Erythroblast (primary cell): ENCODE measurements at places on chromosomes 2 and 18.

DNA sequence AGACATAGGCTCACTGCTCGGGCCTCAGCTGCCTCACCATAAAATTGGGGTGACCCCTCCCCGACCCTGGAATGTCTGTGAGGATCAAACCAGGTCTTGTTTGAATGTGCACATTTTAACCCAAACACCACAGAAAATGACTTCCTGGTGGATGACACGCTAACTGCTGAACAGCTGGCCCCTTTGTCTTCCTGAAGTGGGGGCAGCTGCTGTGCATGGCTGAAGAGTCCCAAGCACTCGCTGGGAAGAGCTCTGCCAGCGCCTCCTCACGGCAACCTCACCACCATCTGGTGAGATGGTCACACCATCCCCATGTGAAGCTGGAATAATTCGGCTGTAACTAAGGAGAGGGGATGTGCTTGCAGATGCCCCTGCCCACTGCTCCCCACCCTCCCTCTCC is 34.0 kb downstream of the AQP12A start:
- no peak for DNase-seq

GRCh38 chr2:135709992-135710391 is 31.7 kb upstream of the UBXN4 start:
- DNase-seq, result peak; percentile 78

DNA sequence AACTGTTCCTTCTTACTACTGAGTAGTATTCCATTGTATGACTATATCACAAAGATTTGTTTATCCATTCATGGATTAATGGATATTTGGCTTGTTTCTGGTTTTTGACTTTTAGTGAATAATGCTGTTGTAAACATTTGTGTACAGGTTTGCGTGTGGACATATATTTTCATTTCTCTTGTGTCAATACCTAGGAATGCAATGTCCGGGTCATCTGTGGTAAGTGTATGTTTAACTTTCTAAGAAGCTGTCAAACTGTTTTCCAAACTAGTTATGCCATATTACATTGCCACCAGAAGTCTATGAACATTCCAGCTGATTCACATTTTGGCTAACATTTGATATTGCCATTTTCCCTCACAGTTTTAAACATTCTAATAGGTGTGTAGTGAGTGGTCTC is 29.1 kb upstream of the SLC16A14 start:
- DNase-seq, result no peak

- DNase-seq, result no peak
Measured at GRCh38 chr18:23279931-23280330, 144.6 kb downstream of the CABLES1 start.

DNA sequence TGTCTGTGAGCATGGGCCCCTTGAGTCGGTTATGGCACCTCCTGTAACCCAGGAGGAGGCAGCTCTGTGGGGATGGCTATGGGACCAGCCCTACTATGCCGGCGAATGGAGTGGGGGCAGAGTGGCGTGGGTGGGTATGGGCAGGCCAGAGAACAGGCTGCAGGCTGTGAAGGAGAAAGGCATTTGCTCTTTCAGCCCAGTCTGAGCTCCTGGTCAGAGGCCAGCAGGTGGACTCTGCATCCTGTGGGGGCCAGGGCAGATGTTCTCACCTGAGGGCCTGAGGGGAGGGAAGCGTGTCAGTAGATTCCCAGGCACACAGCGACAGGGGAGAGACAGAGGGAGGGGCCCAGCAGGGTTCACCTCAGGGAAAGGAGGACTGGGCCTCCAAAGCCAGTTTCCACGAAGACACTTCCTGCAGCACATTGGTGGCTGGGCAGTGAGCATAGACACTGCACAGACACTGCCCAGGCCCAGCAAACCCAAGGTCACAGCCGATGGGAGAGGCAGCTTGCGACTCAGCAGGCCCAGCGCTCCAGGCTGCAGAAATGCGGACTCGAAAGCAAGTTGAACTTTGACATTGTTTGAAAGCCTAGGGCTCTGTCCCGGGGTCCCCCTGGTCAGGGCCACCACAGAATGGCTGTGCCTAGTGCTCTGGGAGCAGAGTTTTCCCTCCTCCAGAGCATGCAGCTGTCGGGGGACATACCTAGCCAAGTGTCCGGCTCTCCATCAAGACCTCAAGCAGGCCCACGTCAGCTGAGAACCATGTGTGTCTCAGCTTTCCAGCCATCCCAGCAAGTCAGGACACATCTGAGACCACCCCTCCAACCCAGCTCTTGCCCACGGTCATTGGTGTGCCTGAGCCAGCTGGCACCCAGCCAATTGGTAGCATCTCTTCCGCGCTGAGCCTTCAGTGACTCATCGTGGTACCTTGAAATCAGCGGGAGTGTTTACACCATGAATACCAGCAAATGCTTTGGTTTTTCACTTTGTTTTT is 53.8 kb downstream of the TGOLN2 start:
- DNase-seq, result peak; percentile 9

- DNase-seq, result no peak
Measured at GRCh38 chr2:38734299-38735058, 16.7 kb downstream of the SRSF7 start.

GRCh38 chr2:67880291-67880761 is 182.5 kb downstream of the C1D start:
- no peak for DNase-seq

DNA sequence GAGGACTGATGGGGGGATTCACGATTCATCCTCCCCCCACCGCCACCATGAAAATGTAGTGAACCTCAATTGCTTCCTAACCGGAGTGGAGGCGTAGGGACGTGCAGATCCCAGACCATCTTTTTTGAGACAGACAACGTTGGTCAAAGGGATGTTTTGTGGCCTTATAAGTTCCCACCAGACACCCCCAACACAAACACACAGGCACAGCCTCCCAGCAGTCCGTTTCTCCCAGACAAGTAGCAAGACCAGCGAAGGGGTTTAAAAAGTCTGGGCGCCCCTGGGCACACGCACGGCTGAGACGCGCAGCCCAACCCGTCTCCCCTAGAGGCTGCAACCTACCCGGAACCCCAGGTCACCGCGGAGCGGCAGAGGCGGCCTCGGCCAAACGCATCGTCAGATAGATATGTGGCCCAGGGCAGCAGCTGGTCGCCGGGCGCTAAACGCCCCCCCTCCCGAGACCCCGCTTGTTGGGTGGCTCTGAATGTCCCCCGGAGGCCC is 1.3 kb downstream of the GBX2 start:
- DNase-seq, result no peak

DNA sequence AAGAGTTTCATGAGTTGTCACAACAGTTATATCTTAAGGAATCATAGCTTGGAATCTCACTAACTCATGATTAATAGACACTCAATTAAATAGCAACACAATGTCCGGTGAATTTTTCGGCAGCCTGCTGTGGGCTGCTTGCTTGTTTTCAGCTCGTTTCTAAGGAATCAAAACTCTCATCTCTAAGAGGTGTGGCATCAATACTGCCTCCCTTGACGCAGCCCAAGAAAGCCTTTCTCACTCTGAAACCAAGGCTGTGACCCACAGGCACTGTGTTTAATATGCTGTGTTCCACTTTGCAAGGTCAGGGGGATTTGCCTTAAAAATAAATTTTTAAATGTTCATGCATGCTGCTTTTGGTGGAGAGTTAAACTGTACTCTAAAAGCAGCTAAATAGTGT is 5.4 kb downstream of the DCC start:
- DNase-seq, result no peak

DNA sequence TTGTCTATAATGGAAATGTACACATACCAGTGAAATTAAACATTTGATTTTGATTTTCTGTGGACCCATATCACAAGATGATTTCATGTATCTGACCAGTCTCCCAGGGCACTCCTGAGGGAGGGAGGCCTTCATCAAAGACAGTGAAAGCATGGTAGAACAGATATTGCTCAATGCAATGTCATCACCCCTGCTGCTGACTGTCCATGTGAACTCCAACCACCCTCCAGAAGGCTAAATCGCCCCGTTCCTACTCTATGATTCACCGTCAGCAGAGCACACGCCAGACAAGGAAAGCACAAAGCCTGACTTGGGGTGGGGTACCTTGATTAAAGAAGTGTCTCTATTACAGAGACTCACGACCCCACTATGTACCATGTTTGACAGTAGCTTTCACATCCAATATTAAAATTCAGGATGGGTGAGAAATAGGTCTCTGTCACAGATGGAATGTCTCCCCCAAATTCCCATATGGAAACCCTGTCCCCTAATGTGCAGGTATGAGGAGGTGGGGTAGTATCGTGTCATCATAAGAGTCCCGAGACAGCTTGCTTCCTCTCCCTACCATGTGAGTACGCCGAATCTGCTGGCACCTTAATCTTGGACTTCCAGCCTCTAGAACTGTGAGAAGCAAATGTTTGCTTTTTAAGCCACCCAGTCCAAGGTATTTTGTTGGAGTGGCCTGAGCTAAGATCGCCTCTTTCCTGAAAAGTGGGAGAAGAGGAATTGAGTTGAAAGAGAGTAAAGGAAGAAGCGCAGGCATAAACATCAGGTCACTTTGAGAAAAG is 42.4 kb downstream of the CYB5A start:
- DNase-seq, result peak; percentile 37

DNA sequence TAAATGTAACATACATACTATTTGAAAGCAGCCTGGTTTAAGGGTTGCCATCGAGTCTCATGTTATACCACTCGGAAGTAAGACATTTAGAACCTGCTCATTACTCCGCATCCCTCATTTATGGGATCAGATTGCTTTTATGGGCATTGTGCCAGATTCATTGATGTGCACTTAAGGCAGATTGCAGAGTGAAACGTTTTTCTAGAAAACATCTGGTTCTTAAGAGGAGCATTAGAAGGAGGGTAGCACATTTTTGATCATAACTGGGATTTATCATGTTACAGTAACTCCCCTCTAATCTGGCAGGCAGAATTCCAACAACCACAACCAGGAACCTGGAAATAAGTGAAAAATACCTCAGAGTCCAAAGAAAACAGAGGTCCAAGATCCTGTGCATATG is 74.2 kb upstream of the GALNT3 start:
- no peak for DNase-seq

DNA sequence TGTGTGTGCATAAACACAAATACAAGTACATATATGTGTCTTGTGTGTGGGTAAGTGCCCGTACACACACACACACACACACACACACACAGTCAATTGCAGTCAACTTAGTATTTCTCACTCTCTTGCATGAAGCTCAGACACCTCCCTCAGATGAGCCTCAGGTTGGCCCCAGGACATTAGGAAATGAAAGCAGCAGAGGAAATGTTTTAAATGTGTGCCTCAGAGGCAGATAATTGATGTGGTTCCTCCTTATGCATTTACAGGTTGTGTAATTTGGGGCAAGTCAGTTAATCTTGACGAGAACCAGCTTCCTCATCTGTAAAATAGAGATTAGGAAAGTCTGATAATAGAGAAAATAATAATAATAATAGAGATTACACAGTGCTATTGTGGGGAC is 814.0 kb upstream of the ID2 start:
- DNase-seq, result no peak

DNA sequence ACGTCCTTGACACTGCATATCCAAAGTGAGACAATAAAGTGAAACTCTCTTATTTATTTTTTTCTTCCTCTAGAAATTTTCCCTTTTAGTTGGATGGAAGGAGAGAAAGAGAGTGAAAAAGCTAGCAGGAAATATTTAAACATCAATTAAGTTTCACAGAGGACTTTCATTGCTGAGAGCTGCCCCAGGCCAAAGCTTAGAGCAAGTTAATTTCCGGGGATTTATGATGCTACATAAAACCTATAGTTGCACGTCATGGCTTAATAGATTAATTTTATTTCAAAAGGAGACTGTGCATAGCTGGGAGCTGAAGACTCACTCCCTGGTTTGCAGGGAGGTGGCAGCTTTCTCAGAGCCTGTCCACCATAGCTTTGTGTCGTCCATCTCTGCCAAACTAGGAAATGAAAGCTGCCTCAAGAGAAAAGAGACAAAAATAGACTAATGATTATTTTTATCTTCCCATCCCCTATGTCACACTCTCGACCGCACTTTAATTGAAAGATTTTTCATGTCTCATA is 323.3 kb upstream of the RAB6C start:
- no peak for DNase-seq

GRCh38 chr18:48663931-48664847 is 125.4 kb downstream of the CTIF start:
- peak; percentile 47 for DNase-seq

DNA sequence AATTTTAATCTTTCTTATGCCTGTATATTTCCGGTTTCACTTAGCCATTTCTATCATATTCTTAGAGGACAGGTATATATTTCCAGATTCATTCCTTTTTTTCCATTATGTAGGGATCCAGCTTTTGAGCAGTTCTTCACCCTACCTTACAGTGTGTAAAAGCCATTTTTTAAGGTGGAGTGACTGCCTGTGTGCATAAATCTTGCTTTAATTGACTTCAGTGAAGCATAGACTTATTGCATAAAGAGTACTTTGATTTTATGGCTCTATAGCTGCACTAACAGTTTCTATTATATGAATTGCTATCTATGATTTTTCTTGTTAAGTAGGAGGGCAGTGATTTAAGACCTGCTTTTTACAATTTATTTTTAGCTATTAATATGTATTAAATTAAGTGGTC is 132.6 kb downstream of the NYAP2 start:
- no peak for DNase-seq

DNA sequence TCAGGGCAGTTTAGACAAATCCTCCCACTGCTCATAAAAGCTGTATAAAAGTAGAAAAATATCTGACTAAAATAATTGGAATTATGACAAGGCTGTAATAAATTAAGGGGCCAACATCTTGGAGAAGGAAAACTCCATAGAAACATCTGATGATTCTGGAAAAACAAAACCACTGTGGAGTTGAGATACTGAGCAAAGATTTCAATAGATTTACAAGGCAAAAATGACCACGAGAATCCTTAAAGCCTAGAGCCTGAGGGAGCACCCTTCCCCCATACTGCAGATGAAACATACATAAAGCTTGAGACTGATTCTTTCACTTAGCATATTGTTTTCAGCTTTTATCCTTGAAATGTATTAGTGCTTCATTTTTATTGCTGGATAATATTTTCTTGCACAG is 286.4 kb upstream of the MMADHC start:
- DNase-seq, result no peak

DNA sequence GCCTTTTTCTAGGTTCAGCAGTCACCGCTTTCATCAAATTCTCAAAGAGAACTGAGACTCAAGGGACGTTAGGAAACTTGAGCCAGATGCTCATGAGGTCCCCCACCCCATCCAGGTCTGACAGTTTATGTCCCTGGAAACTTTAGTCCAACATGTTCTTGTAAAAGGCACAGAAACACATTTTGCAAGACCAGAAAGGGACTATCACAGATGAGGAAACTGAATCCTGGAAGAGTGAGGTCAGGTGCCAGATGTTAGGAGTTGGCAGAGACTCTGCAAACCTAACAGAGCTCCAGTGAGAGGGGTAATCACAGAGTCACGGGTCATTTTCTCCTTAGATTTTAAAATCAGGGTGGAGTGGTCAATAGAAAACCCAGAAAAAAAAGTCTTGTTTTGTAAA is 76.6 kb downstream of the RDH14 start:
- DNase-seq, result no peak

DNA sequence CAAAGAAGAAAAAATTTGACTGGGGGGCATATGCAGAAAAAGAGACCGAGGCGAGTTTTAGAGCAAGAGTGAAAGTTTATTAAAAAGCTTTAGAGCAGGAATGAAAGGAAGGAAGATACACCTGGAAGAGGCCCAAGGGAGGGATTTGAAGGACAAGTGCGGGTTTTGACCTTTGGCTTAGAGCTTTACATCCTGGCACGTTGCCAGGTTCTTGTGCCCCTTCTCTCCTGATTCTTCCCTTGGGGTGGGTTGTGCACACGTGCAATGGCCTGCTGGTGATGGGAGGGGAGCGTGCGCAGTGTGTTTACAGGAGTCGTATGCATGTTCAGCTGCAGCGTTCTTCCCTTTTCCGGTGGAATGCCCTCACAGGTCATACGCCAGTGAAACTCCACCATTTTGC is 208.8 kb downstream of the NBAS start:
- no peak for DNase-seq
